ENCODE measurements at places on chromosomes 4 and X.
A peak's percentile ranks its signal among the peaks of the same experiment; 100 is the strongest.

DNA sequence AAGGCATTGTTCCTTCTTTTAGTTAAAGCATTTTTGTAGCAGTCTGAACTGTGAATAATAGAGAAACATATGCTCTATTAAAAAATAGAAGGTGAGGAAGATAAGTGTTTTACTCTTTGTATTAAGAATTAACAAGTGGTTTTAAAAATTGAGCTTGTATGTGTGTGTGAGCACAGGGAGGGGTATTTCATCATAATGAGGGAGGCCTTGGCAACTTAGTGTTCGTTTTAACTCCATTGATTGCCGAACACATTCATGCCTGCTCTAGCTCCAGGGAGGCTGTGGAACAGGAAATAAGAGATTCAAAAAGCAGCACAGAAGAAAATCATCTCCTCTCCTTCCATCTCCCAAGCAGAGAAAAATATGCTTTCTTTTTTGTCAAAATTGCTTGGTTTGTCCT, 14.8 kb downstream of the SHROOM3 start:
- DNase-seq: no peak

DNA sequence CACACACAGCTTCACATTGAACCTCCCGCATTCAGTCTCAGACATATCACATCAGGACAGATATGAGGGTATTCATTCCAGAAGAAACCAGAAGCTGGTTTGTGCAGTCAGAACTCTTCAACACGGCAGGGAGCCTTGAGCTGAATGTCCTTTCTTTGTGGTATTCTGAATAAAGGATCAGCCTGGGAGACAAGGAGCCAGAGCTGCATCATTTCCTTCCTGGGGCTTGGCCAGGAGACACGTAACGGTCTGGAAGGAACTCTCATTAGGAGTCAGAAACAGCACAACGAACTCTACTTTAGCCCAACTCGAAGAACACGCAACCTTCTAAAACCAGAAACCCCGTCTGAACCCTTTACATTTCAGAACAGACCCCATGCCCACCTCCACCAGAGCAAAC, 46.4 kb downstream of the KDR start:
- no peak for DNase-seq

GRCh38 chr4:687048-687970, 1.6 kb downstream of the SLC49A3 start:
- peak; percentile 81 for DNase-seq

DNA sequence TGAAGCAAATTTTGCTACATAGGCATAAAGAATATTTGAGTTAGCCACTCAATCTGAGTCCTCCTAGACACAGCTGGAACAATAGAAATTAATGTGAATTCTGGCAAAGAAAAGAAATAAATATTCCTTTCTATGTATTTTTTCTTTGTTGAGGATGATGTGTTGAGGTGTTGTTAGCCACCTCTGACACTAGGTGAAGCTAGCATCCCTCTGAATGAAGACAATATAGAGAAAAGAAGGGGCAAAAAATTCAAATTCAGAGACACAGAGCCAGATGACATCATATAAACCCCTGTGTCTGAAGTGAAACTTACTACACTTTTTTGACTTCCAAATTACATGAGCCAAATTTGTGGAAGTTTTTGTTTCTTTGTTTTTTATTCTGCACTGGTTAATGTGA, 34.6 kb upstream of the TMPRSS11D start:
- DNase-seq: no peak

DNA sequence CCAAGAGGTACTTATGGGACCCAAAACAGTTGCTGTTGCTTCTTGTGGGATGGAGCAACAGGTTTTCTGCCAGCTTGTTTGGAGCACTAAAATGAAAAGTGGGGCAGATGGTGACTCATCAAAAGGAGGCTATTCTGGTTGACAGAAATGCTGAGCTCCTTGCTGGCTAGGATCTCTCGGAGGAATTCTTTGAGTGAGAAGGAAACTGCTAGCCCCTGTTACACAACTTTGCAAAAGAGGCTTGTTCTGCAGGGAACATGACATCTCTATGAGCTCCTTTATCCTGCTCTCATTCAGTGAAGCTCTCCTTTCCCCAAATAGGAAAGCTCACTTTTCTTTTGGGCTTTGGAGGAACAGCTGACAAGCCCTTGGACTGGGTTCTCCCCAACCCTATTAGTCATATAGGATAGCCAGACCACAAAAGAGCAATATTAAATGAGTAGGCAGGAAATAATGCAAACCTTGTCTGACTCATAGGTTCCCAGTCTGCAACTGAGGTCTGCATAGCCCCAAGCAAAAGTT, 108.3 kb downstream of the CDS1 start:
- DNase-seq: no peak

DNA sequence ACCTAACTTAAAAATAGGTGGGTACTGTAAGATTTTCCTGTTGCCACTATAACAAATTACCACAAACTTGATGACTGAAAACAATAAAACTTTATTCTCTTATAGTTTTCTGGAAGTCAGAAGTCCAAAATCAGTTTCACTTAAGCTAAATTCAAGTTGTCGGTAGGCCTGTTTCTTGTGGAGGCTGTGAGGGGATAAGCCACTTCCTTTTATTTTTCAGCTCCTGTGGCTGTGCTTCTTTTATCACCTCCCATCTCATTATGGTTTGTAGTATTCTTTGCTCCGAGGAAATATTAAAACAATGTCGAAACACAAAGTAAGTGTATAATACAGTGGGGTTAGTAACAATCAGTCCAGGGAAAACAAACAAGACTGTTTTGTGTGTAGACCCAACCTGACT, 610.5 kb upstream of the TECRL start:
- no peak for DNase-seq

DNA sequence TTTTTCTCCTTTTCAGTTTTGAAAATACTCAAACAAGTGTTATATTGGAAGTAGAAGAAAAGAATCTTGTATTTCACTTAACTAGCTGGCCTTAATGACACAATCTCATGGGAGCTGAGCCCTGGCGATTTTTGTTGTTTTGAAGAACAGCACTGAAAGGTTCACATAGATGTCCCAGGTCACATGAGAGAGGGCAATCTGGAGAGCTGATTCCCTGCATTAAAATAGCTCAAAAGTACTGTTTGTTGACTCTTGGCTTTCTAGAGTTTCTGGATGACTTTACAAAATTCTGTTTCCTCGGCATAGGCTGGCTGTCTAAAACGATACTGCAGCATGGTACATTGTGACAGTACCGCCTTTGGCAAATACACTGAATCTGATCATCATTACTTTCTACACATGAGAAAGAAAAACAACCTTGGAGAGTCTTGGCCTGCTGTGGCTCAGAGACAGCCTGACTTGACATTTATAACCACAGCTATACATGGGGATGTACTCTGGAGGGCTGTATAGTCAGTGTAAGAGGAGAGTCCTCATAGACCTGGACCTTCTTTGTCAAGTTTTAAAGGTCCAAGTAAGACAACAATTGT, 119.8 kb upstream of the PDLIM3 start:
- no peak for DNase-seq

DNA sequence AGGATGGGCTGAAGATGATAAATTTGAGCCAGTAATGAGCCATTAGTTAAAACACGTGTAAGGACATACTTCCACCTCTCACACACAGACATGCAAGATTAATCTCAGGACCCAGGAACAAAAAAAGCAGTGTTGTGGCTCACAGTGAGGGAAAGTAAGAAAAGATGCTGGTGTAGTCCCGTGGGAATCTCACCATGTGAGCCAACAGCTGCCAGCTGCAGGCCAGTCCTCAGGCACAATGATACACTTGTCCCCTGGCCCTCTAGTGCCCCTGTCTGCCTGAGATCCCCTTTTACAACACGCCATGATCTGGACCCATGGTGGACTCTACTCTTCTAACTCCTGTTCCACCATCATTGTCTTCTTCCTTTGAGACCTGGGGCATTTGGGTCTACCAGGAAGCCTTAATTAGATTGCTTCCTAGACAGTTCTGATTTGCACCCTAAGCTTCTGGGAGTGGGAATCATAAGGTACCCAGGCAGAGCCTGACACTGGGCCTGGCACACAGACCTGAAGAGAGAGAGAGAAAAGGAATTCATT, 194.7 kb downstream of the STIM2 start:
- DNase-seq: no peak

DNA sequence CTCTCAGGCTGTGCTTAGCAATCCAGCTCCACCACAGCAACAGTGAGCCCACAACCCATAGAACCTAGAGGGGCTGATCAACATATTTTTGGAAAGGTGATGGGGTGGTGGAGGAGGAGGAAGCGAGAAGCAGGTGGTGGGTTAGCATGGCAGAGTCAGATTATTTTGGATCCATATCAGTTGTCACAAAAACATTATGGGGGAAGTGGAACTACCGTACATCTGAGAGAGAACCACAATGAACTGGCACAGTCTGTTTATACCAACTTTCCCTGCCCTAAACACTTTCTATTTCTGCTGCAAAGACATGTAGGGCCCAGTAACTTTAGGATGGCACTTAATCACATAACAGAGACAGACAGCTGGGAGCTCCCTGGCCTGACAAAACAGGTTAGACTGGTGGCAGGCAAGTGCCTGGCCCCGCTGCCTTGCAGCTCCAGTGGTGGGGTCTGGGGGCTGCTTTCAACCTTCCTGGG, 4.3 kb downstream of the SLC9A7 start:
- no peak for DNase-seq

- no peak for DNase-seq
Observed at GRCh38 chr4:128519163-128519830, 231.7 kb upstream of the PGRMC2 start.

DNA sequence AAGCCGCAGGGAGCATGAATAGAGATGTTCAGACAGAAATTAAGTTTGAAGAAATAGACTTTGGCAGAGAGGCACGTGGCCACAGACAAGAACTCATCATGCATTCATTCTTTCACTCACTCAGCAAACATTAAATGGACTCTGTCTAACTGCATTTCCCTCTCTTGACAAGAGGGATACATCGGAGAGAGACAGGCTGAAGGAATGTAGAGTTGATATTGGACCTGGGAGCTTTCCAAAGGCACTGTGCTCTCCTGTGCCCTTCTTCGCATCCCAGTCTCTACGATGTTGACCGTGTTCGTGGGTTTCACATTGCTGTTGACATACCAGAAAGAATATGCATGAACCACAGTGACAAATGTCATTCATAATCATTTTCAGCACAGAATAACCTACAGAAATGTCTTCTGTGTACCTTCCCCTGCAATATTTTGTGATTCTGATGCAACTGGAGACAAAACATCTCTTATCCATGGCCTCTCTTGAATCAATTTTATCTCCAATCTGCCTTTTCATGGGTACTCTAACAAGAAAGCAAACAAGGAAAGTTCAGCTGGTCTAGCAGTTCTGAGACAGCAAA, 34.7 kb upstream of the CD99 start:
- DNase-seq: no peak

DNA sequence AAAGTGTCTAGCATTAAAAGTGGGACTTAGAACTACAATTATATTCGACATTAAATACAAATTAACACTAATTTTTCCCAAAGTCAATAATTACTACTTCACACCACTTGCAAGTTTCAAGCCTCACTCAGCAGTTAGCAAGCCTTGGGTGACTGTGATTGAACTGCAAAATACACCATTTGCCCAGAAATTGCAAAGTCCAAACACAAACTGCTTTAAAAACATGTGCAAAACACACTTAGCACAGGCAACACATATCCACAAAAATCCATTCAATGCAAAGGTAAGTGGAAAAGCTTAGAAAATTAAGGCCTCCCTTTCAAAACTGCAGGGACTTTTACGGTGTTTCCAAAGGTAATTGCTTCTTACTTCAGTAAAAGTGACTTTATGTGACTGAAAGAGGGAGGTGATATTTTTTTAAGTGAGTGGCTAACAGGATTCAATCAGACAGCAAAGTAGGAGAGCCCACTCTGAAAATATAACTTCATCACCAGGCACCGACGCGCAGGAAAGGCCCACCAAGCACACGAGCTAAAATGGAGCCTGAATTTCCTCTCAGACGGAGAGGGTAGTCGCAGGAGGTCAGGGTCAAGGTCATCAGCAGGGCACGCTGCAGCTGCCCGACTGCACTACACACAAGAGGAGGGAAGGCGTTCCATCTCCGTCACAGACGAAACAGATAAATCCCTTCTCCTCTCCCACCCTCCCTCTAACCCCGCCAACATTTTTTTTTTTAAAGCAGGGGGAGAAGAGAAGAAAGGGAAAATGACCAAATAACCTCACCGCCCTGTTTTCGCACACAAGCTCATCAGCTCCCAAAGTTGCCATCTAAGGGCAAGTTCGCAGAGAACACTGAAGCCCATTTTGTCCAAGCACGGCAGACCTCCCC, 3.1 kb downstream of the ZNF827 start:
- peak; percentile 17 for DNase-seq

GRCh38 chr4:26484032-26484515, 6.2 kb downstream of the CCKAR start:
- no peak for DNase-seq

DNA sequence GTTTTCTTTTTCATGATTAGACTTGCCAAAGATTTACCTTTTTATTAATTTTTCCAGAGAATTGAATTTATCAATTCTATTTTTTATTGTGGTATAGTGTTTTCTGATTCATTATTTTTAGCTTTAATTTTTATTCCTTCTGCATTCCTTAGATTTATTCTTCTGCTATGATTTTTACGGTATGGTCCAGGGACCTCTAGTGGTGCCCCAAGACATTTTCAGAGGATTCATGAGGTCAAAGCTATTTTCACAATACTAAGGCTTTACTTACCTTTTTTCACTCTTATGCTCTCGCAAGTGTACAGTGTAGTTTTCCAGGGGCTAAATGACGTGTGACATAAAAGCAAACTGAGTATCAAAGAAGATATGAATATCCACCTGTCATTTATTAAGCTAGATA, 8.0 kb downstream of the RADX start:
- no peak for DNase-seq

GRCh38 chr4:78551420-78552351, at the start of gene ANXA3:
TSS of gene ANXA3 (plus strand) at chr4:78551770. CDS start at chr4:78554474, 2,704 bp downstream.
- DNase-seq: peak; percentile 3

- DNase-seq: no peak
Observed at GRCh38 chr4:38565271-38566199, 98.5 kb upstream of the KLF3 start.

DNA sequence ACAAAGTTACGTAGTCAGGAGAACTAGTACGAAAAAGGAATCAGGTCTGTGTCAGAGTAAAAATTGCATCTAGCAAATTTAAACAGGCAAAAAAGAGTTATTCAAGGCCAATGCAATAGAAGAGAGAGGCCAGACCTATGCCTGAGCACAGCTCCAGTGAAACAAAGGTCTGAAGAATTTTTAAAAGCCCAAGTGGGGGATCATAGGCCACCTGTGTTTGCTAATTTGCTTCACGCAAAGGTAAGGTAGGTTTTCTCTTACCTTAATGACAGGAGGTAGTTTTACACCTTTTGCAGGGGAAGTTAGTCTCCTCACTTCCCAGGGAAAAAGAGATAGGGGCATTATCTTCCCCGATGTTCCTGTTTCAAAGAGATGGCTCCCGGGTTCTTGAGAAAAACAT, 448.6 kb upstream of the TECRL start:
- no peak for DNase-seq

DNA sequence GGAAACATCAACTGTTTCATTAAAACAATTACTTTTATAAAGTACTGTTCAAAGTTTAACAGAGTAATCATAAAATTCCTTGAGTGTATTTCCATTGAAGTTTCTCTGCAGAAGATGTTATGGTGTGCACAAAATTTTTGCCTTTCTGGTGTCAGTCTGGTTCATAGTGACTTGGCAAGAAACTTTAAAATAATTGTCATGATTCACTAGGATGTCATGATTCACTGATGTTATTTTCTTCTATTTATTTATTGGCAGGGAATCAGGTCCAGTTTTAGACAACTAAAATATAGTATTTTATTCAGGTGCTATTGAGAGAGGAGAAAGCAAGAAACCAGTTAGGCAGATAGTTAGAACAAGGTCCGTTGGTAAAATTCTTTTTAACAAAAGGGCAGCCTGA, 3.8 kb downstream of the UGT2A1 start:
- DNase-seq: no peak
